ENCODE measurements at places on chromosomes 7 and 10.
A peak's percentile ranks its signal among the peaks of the same experiment; 100 is the strongest.

DNA sequence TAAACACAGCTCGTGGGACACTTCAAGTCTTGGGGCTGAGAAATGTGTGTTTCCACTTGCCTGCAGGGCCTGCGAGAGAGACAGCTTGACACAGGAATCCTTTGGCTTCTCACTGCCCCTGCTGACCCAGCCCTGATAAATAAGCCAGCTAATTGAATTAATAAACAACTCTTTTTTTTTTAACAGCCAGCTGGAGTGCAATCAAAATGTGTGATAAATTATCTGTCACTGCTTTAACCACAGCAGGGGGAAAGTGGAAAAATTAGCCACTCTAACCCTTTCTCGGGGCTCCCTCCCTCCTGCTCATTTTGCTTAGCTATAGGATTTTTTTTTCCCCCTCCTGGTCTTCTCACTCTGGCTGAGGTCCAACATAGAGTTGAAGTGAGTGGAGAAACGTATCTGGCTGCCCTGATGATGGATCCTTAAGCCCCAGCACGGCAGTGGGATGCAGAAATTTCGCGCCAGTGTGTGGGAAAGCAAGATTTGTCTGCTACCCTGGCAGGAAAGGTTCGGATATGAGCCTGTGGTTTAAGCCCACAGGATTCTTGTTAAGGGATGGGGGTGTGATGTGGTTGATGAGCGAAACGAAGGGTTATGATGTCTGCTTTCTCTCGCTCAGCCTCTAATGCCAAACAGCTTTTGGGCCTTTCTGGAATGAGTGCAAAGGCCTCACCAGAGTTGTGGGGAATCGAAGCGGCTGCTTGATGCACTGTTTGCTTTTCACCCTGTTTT is 173.8 kb downstream of the TRIL start:
- peak; percentile 63 for DNase-seq

DNA sequence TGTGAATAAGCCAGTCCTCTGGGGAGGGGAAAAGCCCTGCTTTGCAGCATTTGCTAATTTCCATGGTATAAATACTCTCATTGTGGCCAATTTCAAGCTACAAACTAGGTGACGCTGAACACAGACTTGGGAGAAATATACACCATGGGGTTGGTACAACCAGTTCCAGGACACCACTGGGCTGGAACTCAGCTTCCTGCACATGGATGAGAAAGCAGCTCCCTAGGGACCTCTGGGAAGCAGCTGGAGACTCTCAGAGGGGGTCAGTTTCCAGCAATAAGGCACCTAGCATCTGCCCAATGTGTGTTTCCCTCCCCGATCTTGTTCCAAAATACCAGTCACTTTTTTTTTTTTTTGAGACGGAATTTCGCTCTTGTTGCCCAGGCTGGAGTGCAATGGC is 56.8 kb upstream of the WDR11 start:
- no peak for DNase-seq

GRCh38 chr10:118457824-118458428 is 115.8 kb upstream of the FAM204A start:
- DNase-seq: peak; percentile 57

DNA sequence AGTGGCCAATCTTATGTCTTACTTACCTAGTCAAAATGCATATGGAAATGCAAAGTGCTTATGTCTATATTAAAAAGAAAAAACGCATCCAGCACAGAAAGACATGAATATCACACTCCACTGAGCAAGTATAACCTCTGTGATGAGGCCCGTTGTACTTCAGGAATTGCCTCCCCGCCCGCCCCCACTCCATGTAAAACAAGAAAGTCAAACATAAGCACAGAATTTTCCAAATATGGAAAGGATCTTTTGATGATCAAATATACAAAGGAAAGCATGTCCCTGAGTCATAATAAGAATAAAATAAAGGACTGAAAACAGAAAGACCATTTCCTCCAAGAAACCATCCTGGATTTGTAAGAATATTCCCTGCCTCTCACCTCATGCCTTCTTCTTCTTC is 229.1 kb downstream of the BAMBI start:
- DNase-seq: no peak

DNA sequence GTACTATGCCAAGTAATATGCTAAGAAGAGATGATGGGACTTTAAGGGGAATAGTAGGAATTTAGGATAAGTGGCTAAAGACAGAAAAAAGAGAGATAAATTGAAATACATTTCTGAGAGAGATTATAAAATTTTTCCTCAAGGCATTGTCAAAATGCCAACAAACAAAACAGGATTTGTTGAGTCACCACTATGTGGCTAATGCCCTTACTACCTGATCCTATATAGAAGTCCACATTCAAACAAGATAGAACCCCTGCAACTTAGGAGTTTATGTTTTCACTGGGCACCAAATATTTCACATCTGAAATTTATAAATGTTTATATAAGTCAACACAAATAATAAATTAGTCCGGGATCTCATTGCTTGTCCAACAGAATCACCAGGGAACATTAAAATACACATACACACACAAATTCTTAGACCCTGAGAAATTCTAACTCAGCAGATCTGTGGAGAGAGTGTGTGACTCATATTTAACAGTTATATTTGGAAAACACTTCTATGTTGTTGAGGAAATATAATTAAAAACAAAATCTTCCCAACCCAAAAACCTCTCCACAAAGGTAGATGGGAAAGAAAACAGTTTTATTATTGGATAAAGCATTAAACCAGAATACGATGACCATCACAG is 154.3 kb downstream of the PPP1R3A start:
- DNase-seq: peak; percentile 9

GRCh38 chr7:145411066-145411465 is 575.2 kb upstream of the TPK1 start:
- DNase-seq: no peak

- no peak for DNase-seq
Observed at GRCh38 chr7:141421306-141421705, 129.9 kb upstream of the AGK start.

DNA sequence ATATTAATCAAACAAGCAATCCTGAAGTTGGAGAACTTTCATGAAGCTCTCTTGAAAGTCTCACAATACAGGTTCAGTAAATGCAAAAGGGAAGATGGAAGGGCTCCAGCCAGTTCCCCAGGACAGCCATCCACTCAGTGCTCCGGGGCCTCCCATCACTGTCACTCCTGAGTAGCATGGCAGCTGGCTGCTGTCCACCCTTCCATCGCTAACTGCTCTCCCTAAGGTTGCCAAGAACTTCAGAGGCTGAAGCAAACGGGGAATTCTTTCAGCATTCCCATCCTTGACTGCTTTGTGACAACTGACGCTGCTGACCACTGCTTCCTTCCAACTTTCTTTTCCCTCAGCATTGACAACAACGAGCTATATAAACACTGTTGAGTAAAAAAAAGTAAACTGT is 69.1 kb downstream of the VPS41 start:
- DNase-seq: no peak

GRCh38 chr7:7498856-7499255 is 36.8 kb downstream of the COL28A1 start:
- DNase-seq: no peak

- no peak for DNase-seq
Observed at GRCh38 chr10:4596951-4597350, 229.1 kb upstream of the AKR1E2 start.

GRCh38 chr10:12709521-12709963 is 292.0 kb downstream of the CCDC3 start:
- DNase-seq: peak; percentile 48

DNA sequence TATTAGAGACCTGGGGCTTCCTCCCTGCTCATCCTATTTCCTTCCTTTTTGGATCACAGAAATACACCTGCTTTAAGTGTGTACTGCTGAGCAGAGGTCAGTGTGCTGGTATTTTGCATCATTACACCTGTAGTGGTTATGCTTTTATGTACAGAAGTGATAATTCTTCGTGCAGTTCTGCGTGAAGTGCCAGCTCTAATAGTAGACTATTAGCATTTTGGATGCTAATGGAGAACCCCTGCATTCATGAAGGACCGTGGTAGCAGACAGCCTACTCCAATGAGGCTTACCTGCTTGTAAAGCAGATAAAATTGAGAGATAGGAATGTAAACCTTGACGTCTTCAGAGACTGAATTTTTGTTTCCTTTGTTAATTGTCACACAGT is 114.3 kb downstream of the CDK14 start:
- DNase-seq: no peak

DNA sequence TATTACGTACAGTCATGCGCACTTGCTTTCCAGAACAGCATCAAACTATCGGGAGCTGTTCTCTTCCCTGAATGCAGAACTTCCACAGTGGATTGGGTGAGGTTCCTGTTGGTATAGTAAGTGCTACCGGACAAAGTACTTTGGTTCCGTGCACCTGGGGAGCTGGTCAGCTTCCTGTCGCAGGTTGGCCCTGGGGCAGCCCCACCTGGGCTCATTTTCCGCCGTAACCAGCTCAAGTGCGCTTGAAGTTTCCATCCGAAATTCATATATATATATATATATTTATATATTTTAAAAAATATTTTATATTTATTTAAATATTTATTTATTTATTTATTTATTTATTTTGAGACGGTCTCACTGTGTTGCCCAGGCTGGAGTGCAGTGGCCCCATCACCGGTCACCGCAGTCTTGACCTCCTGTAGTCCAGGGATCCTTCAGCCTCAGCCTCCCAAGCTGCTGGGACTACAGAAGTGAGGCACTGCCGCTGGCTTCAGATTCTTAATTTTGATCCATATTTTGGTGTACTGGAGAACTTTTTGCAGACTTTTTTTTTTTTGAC is 6.5 kb downstream of the SCART1 start:
- DNase-seq: no peak

DNA sequence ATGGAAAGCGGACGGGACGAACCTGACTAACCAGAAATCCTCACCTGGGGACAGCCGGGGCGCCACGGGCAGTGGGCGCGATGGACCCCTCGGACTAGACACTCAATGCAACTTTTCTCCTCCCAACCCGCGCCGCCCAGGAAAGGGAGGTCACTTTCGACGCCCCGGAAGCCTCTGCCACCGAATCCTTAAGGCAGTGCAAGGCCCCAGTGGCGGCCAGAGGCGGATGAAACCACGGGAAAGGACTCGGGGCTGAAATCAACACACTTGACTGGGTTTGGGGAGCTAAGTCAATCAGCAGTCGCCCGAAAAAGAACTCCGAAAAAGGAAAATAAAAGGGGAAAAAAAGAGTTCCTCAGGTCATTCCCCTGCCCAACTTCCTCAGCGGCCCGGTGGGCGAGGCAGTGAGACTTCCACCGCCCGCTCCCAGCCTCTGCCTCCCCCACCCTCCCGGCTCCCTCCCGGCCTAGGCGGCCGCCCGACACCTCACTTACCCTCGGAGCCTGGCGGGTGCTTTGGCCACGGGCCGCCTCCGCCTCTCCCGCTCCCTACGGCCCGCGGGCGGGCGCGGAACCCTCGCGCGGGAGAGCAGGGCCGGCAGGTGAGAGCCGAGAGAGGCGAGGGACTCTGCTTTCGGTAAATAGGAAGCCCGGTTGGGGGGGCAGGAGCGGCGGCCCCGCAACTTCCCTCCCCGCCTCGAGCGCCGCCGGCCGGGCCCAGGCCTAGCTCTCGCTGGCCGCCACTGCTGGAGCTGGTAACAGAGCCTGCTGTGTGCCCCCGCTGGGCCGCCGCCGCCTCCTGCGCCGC is 518 bp downstream of the WAPL start:
- peak; percentile 75 for DNase-seq

- no peak for DNase-seq
Observed at GRCh38 chr10:14782691-14783363, 8.1 kb upstream of the FAM107B start.

GRCh38 chr7:94335586-94335985 is 59.1 kb upstream of the COL1A2 start:
- peak; percentile 46 for DNase-seq

- no peak for DNase-seq
Observed at GRCh38 chr7:18167815-18168214, 140.2 kb upstream of the PRPS1L1 start.

DNA sequence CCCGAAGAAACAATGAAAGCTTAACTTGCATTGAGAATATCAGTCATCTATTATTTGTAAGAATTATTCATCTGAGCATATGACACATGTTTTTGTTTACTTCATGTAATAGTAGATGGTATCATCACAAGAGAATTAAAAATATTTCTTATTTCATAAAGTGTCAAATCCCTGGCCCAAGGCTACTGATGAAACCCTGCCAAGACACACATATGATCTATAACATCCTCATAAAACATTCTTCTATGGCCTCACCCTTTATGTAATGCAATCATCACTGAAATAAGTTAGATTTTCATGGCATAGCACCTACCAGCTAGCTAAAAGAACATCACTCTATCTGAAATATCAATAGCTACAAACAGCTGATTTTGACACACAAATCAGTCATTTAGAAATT is 385.6 kb upstream of the PHF14 start:
- no peak for DNase-seq

GRCh38 chr10:1523221-1523620 is 214.1 kb downstream of the ADARB2 start:
- no peak for DNase-seq

DNA sequence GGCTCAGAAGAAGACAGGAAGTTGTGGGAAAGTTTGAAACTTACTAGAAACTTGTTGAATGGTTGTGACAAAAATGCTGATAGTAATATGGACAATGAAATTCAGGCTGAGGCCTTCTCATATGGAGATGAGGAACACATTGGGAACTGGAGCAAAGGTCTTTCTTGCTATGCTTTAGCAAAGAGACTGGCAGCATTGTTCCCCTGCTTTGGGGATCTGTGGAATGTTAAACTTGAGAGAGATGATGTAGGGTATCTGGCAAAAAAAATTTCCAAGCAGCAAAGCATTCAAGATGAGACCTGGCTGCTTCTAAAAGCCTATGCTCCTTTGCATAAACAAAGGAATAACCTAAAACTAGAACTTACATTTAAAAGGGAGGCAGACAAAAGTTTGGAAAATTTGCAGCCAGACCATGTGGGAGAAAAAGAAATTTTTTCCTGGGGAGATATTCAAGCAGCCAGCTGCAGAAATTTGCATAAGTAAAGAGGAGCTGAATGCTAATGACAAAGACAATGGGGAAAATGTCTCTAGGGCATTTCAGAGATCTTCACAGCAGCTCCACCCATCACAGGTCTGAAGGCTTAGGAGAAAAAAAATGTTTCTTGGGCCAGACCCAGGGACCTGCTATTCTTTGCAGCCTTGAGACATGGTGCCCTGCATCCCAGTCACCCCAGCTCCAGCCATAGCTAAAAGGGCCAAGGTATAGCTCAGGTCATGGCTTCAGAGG is 16.5 kb upstream of the KCND2 start:
- no peak for DNase-seq

- DNase-seq: no peak
Observed at GRCh38 chr7:2313450-2314208, 612 bp downstream of the SNX8 start.

GRCh38 chr10:47261556-47261955 is 38.4 kb upstream of the GDF10 start:
- no peak for DNase-seq

All from umbilical cord (tissue), 2 donors.